ENCODE measurements at places on chromosomes 7 and 10. TPM values are rescaled to one million over a fixed set of nuclear protein-coding genes. Genes with fewer than 3 reads are reported as not detected.

Gene AKR1D1
- total RNA-seq: not detected

DNA sequence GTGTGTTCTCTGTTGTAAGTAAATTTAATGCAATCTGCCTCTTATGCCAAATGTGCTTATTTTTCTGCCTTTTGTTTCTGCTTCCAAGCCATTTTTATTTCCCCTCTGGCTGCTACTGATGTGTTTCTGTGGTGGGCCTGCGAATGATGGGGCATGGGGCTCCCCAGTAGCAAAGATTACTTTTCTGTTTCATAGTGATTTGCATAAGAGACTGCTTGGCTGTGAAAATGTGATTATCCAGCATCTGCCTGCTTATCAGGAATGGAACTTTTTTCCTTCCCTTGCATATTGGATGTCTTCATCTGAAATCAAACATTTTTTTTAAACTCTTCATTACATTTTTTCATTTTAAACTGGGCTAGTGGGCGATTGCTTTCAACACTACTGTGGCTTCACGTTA lies 57.7 kb upstream of the BTBD16 start:
- H3K4me1 ChIP-seq: no peaks in the 10 kb centered on the region
- no peak for DNase-seq
- H3K27me3 ChIP-seq: no peaks in the 10 kb centered on the region
- H3K27ac ChIP-seq: no peak overlapping the region

- H3K27ac ChIP-seq: no peak overlapping the region
- no peaks in the 10 kb centered on the region for H3K4me1 ChIP-seq
- no peak overlapping the region for H3K4me3 ChIP-seq
- DNase-seq: no peak
- H3K27me3 ChIP-seq: no peaks in the 10 kb centered on the region
Observed at GRCh38 chr10:20745556-20746375, 151.3 kb downstream of the NEBL start.

DNA sequence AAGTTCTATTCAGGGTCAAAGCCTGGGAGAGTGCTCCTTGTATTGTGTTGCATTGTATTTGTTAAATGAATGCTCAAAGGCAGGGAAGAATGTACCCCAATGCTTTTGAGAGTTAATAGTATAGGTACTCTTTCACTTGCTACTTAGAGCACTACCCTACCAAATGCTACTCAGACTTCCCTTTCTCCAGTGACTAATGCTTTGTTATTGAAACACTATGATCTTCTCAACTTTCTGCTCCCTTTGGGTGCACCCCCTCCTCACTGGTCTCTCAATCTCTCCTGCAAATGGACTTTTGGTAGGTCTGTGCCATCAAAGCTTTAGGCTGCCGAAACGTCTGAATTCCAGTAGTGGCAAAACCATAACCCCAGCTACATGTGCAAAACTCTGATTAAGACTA lies 177.7 kb upstream of the AHR start:
- H3K4me3 ChIP-seq: no peak overlapping the region
- no peak for DNase-seq
- H3K27ac ChIP-seq: no peak overlapping the region
- H3K4me1 ChIP-seq: no peaks in the 10 kb centered on the region
- no peaks in the 10 kb centered on the region for H3K36me3 ChIP-seq

All from breast epithelium (tissue), 4 donors.